Activated CD4-positive, alpha-beta T cell treated with anti-CD3 and anti-CD28 coated beads for 36 hours (primary cell): ENCODE measurements at places on chromosomes 13 and 19. TPM values are rescaled to one million over a fixed set of nuclear protein-coding genes. Genes with fewer than 3 reads are reported as not detected.
A peak's percentile ranks its signal among the peaks of the same experiment; 100 is the strongest.

ZNF93 gene
- total RNA-seq = 21.7 TPM

NLRP4 gene
- not detected for total RNA-seq

ZNF556 gene
- not detected for total RNA-seq

ZNF45 gene
- 12.1 TPM for total RNA-seq

DNA sequence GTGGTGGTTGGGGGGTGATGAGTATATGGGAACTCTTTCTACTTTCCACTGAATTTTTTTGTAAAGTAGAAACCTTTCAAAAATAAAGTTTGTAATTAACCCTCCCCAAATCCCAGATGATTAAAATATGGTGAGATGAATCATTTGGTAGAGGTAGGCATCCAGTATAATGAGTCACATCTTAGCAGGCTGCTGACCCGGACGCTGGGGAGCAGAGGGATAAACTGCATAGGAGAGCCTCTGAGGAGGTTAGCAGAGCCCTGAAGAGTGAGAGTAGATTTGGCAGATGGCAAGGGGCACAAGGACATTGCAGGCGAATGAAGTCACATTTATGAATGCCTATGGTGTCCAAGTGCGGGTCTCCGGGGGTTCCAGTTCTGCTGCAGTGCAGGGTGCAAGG is 293.8 kb downstream of the FGF9 start:
- DNase-seq = no peak

DNA sequence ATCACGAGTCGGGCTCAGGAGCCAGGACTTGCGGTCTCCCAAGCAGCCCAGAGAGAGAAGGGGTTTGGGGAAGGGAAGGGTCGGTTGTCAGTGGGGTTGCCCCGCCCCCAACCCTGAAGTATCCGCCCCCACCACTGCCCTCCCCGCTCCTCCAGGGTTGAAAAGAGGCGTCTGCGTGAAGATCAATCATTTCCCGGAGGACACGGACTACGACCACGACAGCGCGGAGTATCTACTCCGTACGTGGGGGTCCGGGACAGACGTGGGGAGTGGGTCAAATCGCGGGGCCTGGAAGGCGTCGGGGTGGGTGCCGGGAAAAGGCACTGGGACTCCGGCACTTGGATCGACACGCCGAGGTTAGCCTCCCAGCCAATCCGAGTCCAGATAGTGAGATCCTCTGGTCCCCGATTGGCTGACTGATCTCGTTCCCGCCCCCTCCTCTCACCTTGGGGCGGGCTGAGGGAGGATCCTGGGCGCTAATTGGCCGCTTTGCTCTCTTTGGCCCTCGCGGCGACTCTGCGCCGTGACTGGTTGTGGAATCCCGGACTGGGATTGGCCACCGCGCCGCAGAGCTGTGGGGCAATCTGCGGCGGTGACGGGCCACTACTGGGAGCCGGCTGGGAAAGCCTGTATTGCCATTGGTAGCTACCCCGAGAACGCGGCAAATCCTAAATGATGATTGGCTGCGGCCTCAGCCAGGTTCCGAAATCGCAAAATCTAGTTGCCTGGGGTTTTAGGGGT is 13.3 kb upstream of the CACNG6 start:
- DNase-seq = peak; percentile 75

DNA sequence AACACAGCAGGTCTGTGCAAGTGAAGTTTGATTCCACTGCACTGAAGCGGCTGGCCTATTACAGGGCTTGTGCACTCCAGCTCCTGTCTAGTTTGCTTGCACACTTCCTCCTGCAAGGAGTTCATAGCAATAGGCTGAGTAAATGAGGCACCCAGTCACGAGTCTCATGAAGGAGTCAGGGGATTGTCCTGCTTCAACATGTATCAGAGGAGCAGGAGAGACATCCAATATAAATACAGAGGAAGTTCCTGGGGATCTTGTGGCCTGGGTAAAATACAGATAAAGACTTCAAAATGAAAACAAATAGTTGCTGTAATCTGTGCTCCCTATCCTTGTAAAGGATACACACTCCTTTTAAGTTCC is 259.9 kb downstream of the SLITRK1 start:
- DNase-seq = no peak

GRCh38 chr13:80559944-80560343 is 219.0 kb upstream of the SPRY2 start:
- no peak for DNase-seq

GRCh38 chr19:16336571-16336970 is 11.9 kb downstream of the KLF2 start:
- no peak for DNase-seq

GRCh38 chr13:44263751-44264620 is 109.6 kb upstream of the SERP2 start:
- DNase-seq = no peak

DNA sequence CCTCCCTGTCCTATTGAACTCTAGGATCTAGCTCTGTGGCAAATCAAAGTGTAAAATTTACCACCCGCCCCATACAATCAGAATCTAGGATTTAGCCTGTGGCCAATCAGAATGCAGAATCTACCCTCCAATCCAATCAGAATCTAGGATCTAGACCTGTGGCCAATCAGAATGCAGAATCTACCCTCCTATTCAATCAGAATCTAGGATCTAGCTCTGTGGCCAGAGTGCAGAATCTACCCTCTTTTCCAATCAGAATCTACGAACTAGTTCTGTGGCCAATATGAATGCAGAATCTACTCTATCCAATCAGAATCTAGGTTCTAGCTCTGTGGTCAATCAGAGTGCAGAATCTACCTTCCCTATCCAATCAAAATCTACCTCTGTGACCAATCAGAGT is 25.8 kb downstream of the PRKD2 start:
- DNase-seq = no peak

GRCh38 chr19:7674010-7675005 is 2.6 kb upstream of the MCEMP1 start:
- DNase-seq = peak; percentile 63

GRCh38 chr19:4390567-4391305 is 9.6 kb downstream of the SH3GL1 start:
- DNase-seq = no peak

GRCh38 chr13:50543141-50543540 is 300.4 kb downstream of the DLEU7 start:
- DNase-seq = no peak

DNA sequence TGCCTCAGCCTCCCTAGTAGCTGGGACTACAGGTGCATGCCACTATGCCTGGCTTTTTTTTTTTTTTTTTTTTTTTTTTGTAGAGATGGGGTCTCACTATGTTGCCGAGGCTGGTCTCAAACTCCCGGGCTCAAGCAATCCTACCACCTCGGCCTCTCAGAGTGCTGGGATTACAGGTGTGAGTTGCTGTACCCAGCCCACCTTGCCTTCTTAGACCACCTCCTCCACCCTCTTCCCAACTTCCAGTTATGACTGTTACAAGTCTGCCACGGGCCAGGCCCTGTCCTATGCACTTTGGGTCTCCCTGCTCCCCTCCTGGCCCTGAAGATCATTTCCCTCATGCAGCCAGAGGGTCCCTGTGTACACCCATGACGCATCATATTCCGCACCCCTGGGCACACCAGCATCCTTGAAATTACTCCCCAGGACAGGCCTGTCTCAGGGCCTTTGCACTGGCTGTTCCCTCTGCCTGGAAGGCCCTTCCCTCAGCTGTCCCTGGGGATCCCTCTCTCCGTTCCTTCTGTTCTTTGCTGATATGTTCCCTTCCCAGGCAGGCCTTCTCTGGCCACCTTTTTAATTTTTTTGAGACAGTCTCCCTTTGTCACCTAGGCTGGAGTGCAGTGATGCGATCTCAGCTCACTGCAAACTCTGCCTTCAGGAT is 3.0 kb downstream of the LGALS4 start:
- DNase-seq = no peak

- DNase-seq = no peak
Measured at GRCh38 chr19:11506101-11506555, 489 bp upstream of the ZNF653 start.

DNA sequence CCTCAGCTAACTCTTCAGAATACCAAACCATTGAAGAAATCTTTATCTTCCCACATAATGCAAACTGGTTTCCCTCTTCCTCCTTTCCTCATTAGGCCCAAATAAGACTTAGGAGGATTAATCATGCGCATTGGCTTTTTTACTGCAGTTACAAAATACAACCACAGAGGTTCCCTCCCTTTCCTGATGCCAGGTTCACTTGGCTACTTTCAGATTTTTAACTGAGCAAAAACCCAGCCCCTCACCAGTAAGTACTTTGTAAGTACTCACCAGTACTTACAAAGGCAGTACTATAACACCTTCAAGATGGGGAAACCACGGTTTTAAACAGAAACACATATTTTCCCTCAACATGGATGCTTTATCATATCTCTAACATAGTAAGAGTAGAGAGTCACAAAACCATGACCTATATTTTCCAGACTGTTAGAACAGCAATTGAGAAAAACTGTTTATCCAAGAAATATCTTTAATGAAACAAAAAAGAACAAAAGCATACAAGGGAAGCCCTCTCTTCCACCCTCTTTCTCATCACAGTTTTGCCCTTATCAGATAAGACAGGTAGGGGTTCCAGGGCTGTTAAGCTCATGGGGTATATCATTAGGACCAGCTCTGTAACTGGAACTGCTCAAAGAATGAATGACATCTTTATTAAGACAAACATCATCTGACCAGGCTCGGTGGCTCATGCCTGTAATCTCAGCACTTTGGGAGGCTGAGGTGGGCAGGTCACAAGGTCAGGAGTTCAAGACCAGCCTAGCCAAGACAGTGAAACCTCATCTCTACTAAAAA is 12.7 kb downstream of the FOXO1 start:
- DNase-seq = peak; percentile 38
